ENCODE measurements at places on chromosomes 7 and 10.
A peak's percentile ranks its signal among the peaks of the same experiment; 100 is the strongest.

- DNase-seq, result peak; percentile 56
Observed at GRCh38 chr10:22022257-22023032, 18.9 kb upstream of the DNAJC1 start.

- no peak for DNase-seq
Observed at GRCh38 chr10:6171881-6172695, 30.6 kb upstream of the PFKFB3 start.

GRCh38 chr7:15228831-15229230 lies 326.3 kb upstream of the DGKB start:
- no peak for DNase-seq

GRCh38 chr7:41773756-41774155 lies 70.9 kb upstream of the INHBA start:
- no peak for DNase-seq

- DNase-seq, result no peak
Observed at GRCh38 chr7:100588438-100588837, 2.3 kb downstream of the FBXO24 start.

GRCh38 chr7:83547526-83547925 lies 101.4 kb downstream of the SEMA3E start:
- DNase-seq, result no peak

- no peak for DNase-seq
Observed at GRCh38 chr7:8413600-8413999, 19.8 kb upstream of the NXPH1 start.

GRCh38 chr7:147681530-147681929 lies 909.0 kb upstream of the C7orf33 start:
- no peak for DNase-seq

GRCh38 chr7:140653319-140654108 lies 12.9 kb upstream of the DENND2A start:
- DNase-seq, result peak; percentile 37

- no peak for DNase-seq
Observed at GRCh38 chr7:121610243-121610642, 214.1 kb upstream of the FAM3C start.

- peak; percentile 73 for DNase-seq
Observed at GRCh38 chr7:117119192-117119924, 166.1 kb downstream of the ST7 start.

- DNase-seq, result no peak
Observed at GRCh38 chr7:85022064-85022697, 164.7 kb downstream of the SEMA3D start.

DNA sequence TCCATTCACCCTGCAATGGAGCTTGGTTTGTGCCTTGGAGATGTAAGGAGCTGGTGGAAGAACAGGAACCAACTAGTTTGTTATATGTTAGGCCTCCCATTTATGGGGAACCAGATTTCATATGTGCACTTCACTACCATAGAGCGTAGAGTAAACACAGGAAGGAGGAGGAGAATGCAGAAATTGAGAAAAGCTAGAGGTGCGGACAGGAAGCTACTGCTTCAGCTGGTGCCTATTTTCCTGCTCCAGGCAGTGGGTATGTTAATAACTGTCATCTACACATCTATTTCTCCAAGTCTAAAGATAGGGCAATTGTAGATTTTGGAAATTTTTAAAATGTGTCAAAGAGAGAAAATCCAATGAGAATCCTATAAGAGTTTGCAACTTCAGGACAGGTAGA lies 482.2 kb downstream of the PLXDC2 start:
- DNase-seq, result no peak

DNA sequence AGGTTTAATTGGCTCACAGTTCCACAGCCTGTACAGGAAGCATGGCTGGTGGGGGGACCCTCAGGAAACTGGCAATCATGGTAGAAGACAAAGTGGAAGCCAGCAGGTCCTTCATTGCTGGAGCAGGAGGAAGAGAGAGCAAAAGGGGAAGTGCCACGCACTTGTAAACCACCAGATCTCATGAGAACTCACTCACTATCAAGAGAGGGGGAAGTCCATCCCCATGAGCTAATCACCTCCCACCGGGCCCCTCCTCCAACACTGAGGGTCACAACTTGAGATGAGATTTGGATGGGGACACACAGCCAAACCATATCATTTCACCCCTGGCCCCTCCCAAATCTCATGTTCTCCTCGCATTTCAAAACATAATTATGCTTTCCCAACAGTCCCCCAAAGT lies 171.9 kb upstream of the CACNA2D1 start:
- DNase-seq, result no peak

- no peak for DNase-seq
Observed at GRCh38 chr7:45644237-45644636, 70.1 kb downstream of the ADCY1 start.

GRCh38 chr10:104928734-104929133 lies 287.6 kb downstream of the SORCS3 start:
- DNase-seq, result no peak

GRCh38 chr10:48184224-48184623 lies 90.3 kb downstream of the FRMPD2 start:
- DNase-seq, result no peak

DNA sequence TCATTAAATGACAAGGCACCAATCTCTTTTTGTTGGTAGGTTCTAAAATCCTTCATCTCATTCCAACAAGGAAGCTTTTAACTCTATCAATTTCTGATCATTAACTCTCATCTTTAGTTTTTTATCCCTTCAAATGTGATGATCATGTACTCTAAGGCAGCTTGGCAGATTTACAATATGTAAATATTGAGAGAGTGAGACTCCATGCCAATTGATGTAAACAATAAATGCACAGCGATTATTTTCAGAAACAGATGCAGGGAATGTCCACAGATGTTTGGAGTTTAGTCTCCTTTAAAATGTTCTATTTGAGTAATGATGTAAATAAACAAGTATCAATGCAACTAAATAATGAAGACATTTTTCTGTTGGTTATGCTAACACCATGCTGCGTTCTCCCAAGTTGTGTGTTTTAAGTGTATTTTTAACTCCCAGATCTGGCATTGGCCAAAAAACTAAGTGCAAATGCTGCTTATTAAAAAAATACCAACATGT lies 213.8 kb downstream of the AHR start:
- no peak for DNase-seq

DNA sequence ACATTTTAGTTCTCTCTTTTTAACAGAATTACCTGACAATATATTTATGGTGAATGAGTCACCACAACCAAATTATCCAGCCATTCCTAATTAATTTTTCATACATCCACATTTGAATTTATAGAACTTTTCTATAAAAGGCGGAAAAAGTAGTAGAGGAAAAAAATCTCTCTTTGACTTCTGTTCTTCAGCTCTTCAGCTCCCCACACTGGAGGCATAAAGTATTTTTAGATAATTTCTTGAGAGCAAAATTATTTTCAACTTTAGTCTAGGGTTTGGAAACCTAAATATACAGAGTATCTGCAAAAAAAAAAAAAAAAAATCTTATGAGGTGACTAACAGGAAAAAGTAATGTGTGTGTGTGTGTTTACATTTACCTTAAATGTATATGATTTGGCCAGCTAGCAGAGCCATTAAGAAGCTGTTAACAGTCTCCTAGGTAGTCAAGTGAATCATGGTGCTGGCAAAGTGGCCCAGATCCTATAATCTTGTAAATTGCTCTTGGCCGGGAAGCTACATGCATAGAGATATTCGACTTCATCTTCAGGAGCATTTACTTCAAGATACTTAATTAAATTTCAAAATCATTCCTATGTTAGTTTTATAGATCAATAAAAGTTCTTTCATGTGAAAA lies 383.1 kb upstream of the STEAP1 start:
- no peak for DNase-seq

- no peak for DNase-seq
Observed at GRCh38 chr10:65377687-65378086, 1548.1 kb upstream of the LRRTM3 start.

- no peak for DNase-seq
Observed at GRCh38 chr10:3687510-3688081, 97.4 kb downstream of the KLF6 start.

GRCh38 chr7:16395121-16395520 lies 26.2 kb downstream of the CRPPA start:
- DNase-seq, result no peak

- peak; percentile 81 for DNase-seq
Observed at GRCh38 chr10:11757821-11758463, 15.8 kb downstream of the ECHDC3 start.

DNA sequence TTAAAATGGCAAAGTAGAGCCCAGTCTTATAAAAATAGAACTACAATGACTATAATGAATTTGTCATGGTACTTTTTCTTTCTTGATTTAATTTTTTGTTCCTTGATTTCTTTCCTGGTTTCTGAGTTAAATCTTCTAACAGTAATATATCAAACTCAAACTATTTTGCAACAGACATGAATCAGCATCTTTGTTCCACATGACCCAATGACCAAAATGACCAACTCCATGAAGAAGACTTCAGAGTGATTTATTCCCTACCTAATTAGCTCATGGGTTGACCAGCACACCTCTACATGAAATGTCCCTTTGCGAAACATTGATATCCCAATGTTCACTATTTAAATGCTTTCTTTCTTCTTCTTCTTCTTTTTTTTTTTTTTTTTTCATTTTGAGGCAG lies 30.9 kb downstream of the NMT2 start:
- DNase-seq, result no peak

DNA sequence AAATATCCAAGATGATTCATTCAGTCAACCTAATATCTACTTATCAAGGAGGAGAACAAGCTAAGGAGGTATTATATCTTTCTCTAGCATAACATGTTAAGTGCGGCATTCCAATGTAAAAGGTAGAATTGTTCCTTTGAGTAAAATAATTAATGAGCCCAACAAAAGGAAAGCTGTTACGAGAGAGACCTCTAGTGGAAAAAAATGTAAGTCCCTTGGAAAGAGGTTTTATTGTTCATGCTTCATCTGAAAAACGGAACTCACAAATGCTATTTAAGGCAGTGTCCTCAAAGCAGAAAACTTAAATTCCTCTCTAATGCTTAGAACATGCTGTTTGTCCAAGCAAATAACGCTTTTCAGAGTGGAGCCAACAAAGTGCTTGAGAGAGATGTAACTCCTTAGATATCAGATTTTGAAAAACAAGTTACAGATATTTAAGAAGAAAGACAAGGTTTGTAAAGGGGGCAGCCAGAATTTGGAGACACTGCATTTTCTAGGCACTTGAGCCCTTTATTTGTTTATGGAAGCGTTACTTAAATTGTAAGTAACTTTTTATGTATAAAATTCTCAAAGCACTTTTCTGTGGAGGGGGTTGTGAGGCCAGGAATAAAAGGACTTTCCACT lies 119.9 kb downstream of the TFEC start:
- no peak for DNase-seq

GRCh38 chr10:96996275-96996965 lies 164.3 kb downstream of the LCOR start:
- DNase-seq, result no peak

GRCh38 chr7:107958764-107959526 lies 44.0 kb downstream of the LAMB1 start:
- DNase-seq, result no peak

GRCh38 chr7:145718129-145718528 lies 398.5 kb upstream of the CNTNAP2 start:
- no peak for DNase-seq

DNA sequence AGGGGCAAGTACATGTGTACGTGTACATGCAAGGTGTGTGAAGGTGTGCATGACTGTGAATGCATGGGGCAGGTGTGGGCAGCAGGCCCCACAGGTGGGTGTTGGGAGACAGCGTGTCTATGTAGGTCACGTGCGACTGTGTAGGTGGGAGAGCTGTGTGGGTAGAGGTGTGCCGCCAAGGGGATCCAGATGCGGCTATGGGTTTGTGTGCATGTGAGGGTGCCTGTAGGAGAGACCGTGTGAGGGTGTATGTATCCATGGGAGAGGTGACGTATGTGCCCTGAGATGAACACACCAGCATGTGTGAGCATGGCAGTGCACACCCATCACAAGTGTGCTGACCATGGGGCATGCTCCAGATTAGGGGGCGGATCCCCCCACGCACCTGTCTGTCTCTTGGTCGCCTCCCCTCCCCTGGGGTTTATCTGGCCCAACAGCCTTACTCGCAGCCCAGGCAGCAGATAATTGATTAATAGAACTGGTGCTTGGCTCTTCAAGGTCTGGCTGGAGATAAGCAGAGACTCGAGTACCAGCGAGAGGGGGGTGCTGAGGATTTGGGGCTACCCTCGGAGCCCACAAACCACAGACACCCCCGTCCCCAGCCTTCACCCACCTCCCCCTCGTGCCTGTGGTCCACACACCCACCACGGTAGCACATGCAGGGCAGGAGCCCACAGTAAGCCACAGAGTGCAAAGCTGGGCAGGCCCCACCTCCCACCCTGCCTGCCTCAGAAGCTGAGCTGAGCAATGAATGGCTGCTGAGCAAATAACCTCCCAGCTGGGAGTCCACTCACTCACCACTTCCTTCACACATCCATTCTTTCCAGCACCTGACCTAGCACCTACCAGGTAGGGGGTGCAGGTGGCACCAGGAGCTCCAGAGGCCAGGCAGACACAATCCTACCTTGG lies 41.4 kb upstream of the ZMIZ1 start:
- DNase-seq, result peak; percentile 46

- no peak for DNase-seq
Observed at GRCh38 chr7:98922392-98923187, 44.3 kb downstream of the TRRAP start.

- no peak for DNase-seq
Observed at GRCh38 chr7:155780884-155781283, 31.4 kb downstream of the SHH start.

- DNase-seq, result no peak
Observed at GRCh38 chr7:134919240-134919641, 67.1 kb upstream of the AGBL3 start.

DNA sequence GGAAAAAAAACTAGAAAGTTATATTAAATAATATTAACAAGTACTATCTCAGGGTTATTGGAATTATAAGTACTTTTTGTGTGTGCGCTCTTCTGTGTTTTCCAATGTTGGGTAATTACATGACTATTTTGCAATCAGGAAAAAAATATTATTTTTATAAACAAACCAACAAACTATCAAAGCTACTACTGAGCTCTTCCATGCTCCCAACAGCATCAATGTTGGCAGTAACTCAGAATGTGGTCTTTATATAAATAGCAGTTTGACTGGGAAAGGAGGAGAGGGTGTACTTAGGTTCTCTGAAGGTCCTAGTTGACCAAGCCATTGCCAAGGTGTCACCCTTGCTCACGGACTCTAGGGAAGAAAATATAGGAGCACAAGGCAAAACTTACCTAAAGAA lies 15.0 kb downstream of the MTERF1 start:
- no peak for DNase-seq

GRCh38 chr7:39633563-39634477 lies 10.4 kb downstream of the RALA start:
- peak; percentile 26 for DNase-seq

DNA sequence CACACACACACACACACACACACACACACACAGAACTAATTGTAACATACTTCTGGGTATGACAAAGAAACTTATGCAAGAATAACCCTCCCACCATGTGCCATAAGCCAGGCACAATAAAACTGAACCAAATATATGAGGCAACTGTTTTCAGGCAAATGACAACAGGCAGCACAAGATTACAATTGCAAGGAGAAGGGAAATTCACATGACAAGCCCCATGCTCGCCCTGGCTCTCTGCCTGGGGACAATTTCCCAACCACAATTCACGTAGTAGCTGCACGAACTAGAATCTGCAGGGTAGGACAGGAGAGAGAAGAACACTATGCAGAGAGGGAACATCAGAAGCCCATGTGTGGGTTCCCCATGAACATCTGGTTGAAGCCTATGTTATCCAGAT lies 143.3 kb downstream of the CALN1 start:
- DNase-seq, result no peak

Measured in activated T-cell treated with anti-CD3 and anti-CD28 coated beads, Interleukin-2, amount 50 U/mL, for 1 hour (primary cell).